Caki2 (cell line): ENCODE measurements at places on chromosomes 12 and 14.

DNA sequence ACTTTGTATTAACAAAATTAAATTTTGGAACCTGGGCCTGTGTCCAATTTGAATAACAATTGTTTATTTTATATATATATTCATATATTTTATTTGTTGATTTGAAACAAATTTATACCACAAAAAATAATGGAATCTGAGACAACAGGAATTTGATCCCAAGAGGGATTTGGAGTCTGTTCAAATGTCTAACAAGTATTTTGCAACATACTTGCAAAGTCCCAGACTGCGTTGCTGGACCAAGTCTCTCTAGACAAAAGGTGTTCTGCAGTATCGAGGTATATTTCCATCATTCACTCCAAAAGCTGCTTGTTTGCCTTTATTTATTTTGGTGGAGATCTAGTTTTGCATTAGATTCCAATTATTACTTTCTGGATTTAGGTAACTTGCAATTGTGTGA lies 68.7 kb upstream of the PTPRR start:
- DNase-seq = no peak

GRCh38 chr12:17358835-17359234 lies 731.2 kb downstream of the RERGL start:
- no peak for DNase-seq

DNA sequence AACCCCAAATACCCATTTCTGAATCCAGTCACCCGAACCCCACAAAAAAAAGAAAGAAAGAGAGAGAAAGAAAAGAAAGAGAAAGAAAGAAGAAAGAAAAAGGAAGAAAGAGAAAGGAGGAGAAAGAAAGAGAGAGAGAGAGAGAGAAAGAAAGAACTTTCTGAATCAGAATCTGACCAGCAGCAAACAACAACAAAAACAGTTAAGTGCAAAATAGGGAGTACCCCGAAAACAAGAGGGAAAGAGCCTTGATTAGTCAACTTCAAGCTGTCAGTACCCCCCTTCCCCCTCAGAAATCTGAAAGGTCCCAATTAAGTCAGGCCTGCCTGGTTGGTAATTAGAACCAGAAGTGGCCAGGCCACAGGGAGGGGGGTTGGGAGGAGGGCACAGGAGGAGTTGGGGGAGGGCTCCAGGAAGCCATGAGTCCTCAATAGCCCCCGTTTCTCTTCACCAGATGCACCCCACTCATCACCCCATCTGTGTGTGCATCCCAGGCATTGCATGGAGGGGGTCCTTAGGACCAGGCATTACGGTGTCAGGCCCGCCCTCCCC lies 9.8 kb downstream of the RARG start:
- DNase-seq = no peak

- no peak for DNase-seq
These were observed 23.3 kb downstream of the DMAC2L start for GRCh38 chr14:50335389-50335788.

DNA sequence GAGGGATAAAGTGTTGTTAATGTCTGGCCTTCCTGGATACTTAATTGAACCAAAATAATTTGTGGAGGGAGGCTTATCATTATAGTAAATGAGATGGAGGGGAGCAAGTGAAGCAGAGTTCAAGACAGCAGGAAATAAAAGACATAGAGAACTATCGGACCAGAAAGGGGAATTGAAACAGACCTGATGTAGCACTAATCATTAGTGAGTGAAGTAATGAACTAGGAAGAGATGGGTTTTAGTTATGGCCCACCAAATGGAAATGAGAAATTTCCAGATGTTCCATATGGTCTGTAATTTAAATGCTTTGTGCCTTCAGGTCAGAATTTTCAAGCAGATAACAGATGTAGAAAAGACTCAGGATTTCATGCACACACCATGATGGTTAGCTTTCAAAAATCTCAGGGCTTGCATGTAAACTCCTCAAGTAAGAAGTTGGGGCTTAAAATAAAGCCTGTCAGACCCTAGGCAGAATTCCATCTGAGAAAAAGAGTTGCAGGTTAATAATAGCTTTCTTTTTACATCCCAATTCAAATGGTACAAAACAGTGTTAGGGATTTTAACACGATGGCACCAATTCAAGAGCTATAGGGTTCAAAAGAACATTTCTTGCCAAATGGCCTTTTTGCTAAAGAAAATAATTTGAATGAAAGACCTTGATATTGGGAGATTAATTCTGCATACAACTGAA lies 355.8 kb downstream of the FSCB start:
- DNase-seq = no peak

- DNase-seq = peak; percentile 82
These were observed 49.4 kb downstream of the MOK start for GRCh38 chr14:102255401-102256190.

- DNase-seq = no peak
These were observed 5.0 kb upstream of the SLC38A4 start for GRCh38 chr12:46830731-46831334.

- DNase-seq = peak; percentile 22
These were observed 1.5 kb downstream of the CAPRIN2 start for GRCh38 chr12:30753233-30753632.

DNA sequence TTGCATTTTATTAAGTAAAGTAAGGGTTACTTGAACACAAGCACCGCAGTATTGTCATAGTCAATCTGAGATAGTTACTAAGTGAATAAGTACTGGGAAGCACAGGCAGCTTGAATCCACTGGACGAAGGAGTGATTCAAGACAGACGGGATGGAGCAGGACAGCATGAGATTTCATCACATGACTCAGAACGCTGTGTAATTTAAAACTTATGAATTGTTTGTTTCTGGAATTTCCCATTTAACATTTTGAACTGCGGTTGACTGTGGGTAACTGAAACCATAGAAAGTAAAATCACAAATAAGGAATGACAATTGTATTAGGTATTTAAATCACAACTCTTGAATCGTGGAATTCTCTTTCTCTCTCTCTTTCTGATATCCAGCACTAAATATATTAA lies 1630.4 kb upstream of the SEL1L start:
- DNase-seq = peak; percentile 36

GRCh38 chr12:74906224-74906623 lies 303.4 kb downstream of the KCNC2 start:
- no peak for DNase-seq

DNA sequence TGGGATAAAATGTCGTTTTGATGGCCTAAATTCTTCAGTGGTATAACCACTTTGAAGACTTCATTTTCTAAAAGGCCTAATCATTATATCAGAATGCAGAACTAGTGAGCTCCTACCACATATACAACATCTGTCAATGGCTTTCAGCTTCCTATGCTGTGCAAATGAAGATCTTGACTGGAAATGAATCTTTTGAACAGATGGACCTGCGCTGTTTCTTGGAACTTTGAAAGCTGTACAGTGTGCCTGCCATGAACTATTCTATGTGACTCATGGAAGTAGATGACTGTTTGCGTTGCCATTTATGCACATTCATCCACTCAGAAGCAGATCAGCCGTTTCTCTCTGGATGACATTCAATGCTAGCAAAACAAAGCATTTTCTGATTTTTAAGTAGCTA lies 542.2 kb upstream of the USP15 start:
- no peak for DNase-seq

DNA sequence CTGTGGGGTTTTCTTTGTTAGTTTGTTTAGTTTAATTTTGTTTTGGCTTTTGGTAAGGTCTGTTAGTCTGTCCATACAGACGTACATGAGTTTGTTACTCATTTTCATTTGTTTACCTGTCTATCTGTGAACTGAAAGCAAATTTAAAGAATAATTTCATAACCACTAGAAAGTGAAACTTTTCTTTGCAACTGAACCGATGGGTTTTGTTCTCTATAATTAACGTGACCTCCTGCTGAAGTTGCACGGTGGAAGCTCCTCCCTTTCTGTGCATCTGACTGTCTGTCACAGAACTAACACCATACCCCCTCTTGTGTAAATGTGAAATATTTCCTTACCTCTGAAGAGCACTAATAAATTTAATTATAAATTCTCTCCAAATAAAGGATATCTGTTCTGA lies 595.5 kb downstream of the GALC start:
- DNase-seq = no peak

DNA sequence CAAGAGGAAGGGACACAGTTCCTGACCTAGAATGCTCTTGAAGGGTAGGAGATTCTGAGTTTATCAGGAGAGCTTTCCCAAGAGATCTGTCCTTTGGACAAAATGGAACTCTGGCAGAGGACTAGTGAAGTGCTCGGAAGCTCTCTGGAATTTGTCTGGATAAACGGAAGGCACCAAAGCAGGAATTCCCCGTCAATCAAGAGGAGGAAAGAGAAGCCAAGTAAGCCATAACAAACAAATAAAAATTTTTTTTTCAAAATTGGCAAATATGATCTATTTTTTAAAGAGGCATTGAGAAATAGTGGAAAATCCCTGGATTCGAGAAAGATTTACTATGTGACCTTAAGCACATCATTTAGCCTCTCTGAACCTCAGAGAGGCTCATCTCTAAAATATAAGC lies 99.2 kb downstream of the GRIN2B start:
- DNase-seq = no peak

DNA sequence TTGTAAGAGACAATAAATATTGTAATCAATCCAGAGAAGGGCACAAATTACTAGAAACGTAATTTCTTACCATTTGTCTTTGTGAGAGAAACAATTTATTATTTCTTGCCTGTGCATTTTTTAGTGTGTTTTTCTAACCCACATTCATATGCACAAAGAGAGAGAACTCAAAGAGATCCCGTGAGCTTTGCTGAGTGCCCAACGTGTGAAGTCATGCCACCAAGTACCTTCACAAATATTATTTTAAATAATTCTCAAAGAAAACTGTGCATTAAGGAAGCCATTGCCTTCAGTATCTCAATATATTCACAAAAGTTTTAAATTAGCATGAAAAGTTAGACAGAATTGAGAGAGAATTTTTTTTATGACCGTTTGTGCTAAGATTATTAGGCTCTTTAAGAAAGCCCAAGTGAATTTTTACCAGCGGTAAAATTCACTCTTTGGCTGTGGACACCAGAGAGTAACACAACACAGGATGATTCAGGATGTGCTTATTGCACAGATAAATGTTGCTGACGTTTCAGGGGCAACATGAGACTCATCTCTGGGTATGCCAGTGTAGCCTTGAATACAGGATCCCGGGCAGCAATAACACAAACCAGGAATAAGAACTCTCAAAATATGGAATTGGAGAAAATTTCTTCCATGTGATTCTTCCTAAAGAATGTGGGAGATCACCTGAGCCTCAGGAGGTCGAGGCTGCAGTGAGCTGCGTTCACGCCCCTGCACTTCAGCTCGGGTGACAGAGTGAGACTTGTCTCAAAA lies 2.9 kb downstream of the ARHGDIB start:
- no peak for DNase-seq

DNA sequence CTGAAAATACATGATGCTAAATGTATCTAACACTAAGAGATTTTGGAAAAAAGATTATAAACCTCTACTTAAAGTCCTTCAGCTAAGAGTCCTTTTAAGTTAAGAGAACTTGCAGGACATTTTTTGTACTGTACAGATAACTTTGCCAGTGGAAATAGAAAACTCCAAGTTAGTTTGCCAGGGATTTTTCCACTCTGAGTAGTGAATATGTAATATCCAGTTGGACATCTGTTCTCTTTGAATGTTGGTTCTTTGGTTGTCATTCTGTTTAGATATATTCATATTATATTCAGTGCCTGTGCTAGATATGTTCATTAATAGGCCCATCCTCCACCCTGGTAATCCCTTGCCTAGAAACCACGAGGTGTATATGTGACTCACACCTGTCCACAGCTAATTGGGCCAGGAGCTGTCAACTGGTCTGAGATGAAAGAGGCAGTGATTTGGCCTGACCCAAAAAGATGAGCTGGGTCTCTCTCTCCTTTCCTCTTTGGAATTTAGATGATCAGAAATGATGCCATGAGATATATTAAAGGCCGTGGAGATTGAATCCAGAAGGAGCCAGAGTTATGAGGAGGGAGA lies 261.0 kb upstream of the LRIG3 start:
- no peak for DNase-seq

GRCh38 chr14:85332401-85332800 lies 197.5 kb upstream of the FLRT2 start:
- no peak for DNase-seq

GRCh38 chr14:30864934-30865333 lies 9.4 kb upstream of the COCH start:
- DNase-seq = no peak

GRCh38 chr12:120983759-120984158 lies 5.4 kb downstream of the HNF1A start:
- DNase-seq = peak; percentile 57

- DNase-seq = no peak
These were observed 77.7 kb downstream of the ETNK1 start for GRCh38 chr12:22702690-22703089.

DNA sequence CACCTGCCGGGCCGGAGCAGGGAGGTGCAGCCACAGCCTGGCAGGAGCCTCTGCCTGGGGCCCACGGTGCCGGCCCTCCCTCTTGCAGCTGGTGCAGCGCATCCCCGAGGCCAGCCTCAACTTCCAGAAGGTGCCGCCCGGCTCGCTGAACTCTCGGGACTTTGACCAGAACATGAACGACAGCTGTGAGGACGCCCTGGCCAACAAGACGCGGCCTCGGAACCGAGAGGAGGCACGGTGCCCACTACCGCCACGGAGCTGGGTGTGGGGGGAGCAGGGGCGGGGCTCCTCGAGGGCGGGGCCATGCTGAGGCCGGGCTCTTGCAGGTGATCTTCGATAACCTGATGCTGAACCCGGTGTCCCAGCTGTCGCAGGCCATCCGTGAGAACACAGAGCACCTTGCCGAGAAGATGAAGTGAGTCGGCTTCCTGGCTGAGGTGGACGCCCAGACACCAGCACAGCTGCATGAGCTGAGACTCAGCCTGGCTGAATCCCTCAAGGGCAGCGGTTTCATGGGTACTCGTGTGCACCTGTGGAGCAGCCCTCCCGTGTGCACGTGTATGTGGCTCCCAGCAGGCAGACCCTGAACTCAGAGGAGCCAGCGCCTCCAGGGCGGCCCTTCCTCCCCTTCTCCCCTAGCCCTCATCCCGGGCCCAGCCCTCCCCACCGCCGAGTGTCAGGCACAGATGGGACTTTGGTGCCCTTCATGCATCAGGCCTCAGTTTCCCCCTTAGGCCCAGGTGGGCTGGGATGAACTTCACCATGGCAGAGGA lies 28.6 kb downstream of the CEP170B start:
- no peak for DNase-seq

DNA sequence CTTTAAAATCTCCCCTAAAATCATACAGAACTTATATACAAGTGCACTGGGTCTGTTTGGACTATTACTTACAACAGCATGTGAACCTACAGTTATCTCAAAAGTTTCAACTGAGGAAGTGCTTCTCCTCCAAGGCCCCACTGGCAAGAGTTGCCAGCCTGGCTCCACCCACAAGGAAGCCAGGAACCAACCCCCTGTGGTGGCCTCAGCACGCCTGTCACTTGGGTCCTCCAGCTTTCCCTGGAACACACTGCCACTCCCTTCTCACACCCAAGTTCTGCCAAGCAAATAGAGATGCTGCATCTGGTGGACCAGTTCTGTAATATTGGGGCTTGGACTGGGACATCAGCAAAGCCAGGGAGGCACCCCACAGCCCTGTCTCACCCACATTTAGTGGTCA lies 115.4 kb downstream of the GCH1 start:
- no peak for DNase-seq

- DNase-seq = no peak
These were observed 134.5 kb downstream of the SLC38A1 start for GRCh38 chr12:46134205-46134811.

GRCh38 chr14:32696325-32697091 lies 242.2 kb upstream of the NPAS3 start:
- no peak for DNase-seq

GRCh38 chr14:89757313-89757939 lies 197.1 kb downstream of the EFCAB11 start:
- DNase-seq = no peak

GRCh38 chr12:90543841-90544240 lies 411.1 kb downstream of the CCER1 start:
- no peak for DNase-seq
